Thymus (tissue), 14 donors: ENCODE measurements at places on chromosomes 13 and 19. TPM values are rescaled to one million over a fixed set of nuclear protein-coding genes. Genes with fewer than 3 reads are reported as not detected.

GRCh38 chr13:109256866-109257760, 529.3 kb downstream of the IRS2 start:
- DNase-seq = peak; percentile 10
- H3K27me3 ChIP-seq = no peaks in the 10 kb centered on the region
- no peaks in the 10 kb centered on the region for H3K4me1 ChIP-seq
- H3K4me3 ChIP-seq = no peak overlapping the region
- no peaks in the 10 kb centered on the region for H3K36me3 ChIP-seq
- H3K27ac ChIP-seq = no peak overlapping the region

DNA sequence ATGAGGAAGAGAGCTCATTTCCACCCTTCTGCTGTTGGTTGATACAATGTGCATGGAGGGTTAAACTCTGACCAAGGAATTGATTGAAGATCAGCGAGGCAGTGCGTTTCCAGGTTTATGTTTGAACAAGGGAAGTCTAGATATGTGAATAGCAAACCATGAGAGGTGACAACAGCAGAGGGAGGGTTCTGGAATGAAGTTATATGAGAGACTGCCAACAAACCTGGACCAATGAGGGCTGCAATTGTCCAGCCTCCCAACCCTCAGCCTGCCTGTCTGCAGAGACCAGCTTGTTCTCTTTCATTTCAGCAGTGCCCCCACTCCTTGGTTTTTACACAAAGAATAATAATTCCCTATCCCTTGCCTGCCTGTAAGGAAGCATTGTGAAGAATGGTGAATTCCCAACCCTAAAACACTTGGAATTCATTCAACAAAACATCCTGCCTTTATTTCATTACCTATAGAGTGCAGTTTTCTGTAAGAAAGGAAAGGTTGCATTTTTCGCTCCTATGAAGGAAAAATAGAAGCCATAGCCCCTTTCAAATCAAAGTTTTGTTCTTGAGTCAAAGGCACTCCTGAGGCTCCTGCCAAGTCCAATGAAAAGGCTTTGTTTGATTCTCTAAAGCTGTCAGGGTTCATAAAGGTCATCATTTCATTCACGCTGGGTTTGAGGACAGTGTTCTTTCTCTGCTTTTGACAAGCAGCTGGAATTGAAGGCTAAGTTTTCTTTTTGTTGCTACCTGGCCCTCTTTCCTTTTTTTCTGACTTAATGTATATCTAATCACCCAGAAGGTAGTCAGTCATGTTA, 53.6 kb upstream of the ABCC4 start:
- DNase-seq = no peak
- H3K27ac ChIP-seq = no peak overlapping the region
- H3K4me1 ChIP-seq = no peaks in the 10 kb centered on the region
- no peak overlapping the region for H3K4me3 ChIP-seq
- H3K27me3 ChIP-seq = no peaks in the 10 kb centered on the region

GRCh38 chr19:1807695-1808394, 4.2 kb downstream of the ATP8B3 start:
- DNase-seq = no peak
- no peak overlapping the region for H3K4me3 ChIP-seq
- peaks cover 4% of the 10 kb centered on the region for H3K27me3 ChIP-seq
- no peak overlapping the region for H3K27ac ChIP-seq
- peaks cover 13% of the 10 kb centered on the region for H3K36me3 ChIP-seq

The EHD2 gene
- 14.2 TPM for polyA plus RNA-seq

The CALR3 gene
- polyA plus RNA-seq = 0.09 TPM

The LILRB5 gene
- polyA plus RNA-seq = 8.3 TPM
